ENCODE measurements at places on chromosomes 4 and X.
A peak's percentile ranks its signal among the peaks of the same experiment; 100 is the strongest.

- DNase-seq: no peak
These were observed 76.8 kb downstream of the CFAP299 start for GRCh38 chr4:80412322-80412721.

DNA sequence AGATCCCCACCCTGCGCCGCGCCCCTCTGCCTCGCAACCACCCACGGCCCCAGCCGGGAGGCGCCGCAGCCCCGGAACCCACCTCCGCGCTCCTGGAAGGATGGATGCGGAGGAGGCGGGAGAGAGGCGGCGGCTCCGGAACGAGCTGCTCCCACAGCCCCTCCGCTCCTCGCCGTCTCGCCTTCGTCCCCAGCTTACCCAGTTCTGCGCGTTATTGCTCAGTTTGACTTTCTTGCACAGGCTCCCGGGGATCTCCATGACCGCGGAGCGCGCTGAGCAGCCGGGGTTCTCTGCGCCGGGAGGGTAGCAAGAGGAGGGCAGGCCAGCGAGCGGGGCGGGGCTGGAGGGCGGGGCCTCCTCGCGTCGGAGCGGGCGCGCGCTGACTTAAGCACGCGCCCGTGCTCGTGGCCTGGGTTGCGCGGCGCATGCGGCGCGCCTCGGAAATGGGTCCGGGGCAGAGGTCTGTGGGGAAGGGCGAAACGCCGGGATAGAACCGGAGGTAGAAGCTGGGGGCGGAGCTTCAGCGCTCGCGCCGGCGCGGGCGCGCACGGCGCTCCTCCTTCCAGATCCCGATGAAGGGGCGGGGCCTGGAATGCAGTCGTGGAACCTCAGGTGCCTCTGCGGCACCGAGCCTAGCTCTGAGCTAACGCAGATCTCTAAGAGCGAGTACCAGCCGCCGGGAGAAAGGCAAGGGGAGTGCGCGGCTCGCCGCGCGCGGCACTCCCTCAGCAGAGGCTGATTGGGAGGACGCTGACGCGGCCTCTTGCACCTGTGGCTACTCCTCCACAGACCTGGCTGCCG lies at the start of gene PAPSS1:
Gene PAPSS1, minus strand, starts transcription at position 313 of the 801 bp plus-strand sequence. Its CDS starts 55 bp downstream, at position 258.
- DNase-seq: peak; percentile 94

DNA sequence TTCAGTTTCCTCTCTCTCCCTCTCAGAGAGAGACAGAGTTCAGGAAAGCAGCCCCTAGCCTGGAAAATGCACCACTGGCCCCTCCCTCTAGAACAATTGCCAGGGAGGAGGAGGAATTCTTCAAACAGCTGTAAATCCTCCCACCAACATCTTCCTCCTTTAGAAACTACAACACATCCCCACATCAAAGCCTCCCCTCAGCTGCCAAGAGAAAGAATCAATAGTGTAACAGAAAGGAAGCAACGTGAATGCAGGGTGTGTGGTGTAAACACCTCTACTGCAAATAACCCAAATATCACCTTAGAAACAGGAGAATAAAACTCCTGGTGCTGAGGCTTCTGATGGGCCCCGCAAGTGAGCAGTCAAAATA lies 249.9 kb upstream of the GATB start:
- no peak for DNase-seq

- no peak for DNase-seq
These were observed 155.9 kb downstream of the STIM2 start for GRCh38 chr4:27016551-27016950.

DNA sequence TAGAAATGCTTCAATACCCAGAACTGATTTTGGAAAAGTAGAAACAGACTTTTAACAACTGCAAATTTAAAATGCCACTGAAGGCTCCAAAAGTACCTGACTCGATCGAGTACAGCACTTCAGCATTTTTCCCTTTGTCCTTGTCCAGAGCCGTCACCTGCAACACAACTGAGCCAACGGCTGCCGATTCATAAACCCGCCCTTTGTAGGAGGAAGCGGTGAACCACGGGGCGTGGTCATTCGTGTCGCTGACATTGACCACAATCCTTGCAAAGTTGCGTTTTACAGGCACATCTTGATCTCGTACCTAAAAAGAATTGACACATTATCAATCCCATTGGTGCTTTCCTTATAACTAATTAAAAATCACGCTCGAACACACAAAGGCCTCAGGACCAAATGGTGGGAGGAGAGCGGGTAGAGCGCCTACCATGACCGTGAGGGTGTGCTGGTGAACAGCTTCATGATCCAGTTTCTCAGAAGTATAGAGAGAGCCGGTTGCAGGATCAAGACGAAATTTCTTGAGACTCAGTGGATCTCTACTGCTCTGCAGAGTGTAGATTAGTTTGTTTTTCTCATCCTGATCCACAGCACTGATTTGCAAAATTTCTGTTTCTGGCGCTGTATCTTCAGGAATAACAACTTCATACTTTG lies 72.8 kb upstream of the MTNR1A start:
- no peak for DNase-seq

- peak; percentile 91 for DNase-seq
These were observed 20.2 kb downstream of the TMEM31 start for GRCh38 chrX:103730796-103731493.

DNA sequence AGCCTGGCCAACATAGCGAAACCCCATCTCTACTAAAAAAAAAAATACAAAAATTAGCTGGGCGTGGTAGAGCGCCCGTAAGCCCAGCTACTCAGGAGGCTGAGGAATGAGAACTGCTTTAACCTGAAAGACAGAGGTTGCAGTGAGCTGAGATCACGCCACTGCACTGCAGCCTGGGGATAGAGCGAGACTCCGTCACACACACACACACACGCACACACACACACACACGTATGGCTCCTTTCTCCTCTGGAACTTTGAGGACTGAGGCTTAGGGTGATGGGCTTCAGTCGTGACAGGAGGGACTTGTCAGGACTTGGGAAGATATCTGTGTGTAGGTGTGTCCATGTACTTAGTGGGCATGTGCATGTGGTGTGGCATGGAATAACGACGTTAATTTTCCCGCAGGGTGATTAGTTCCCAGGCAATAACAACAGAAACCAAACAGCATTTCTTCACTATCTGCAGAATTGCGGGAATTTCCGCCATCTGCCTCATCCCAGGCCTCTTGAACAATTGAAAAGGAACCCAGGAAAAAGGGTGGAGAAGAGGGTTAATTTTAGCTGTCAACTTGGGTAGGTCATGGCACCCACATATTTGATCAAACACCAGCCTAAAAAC lies 47.7 kb downstream of the RWDD4 start:
- no peak for DNase-seq

GRCh38 chrX:148609515-148610327 lies 109.3 kb downstream of the AFF2 start:
- no peak for DNase-seq

DNA sequence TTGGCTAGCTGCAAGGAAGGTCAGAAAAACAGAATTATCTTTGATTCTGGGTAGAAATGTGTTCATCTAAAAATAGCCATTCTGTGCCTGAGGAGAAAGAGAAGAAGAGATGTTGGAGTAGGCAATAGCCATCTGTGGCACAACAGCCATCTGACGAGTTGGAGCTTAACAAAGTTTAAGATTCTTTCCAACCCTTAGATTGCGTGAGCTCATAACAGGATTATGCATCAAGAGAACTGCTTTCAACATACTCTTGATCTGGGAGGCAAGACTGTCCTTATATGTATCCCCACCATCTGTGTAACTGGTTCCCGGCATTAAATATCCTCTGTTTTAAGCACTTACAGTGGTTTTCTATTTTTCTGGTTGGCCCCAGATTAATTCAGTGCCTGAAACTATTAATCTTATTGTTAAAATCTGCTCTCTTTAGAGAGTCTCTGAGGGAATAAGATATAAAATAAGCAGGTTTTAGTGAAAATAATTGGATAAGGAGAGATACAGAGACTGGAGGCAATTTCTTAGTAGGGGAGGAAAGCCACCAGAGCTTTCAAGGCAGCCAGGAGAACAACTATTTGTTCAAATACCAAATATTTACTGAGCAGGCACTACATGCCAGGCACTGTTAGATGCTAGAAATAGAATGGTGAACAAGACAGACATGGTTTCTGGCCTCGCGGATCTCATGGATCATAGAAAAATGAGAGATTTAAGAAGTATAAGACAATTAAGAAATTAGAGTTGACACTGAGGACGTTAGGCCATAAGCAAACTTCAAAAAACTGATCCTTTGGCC lies 398.0 kb downstream of the SMARCA1 start:
- DNase-seq: no peak

DNA sequence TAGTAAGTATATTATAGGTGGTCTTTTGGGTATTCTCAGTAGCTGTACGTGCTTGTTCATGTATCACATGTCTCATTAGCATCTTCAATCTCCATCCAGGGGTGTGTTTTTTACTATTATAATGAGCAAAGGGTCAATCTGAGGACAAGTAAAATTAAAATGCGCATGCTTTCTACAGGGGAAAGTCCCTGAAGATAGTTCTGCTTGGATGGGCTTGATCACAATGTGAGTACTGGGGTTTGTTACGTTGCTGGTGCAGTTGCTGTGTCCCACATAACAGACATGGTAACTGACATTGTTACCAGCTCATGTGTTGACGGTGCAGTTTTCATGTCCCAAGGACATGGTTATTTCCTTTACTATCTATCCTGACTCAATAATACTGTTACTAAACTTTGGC lies 65.9 kb downstream of the UCHL1 start:
- no peak for DNase-seq

GRCh38 chr4:185318679-185319078 lies 77.0 kb downstream of the LRP2BP start:
- no peak for DNase-seq

GRCh38 chr4:74267998-74268606 lies 40.2 kb upstream of the EPGN start:
- DNase-seq: peak; percentile 43

GRCh38 chr4:118033148-118034052 lies 886 bp upstream of the NDST3 start:
- no peak for DNase-seq

DNA sequence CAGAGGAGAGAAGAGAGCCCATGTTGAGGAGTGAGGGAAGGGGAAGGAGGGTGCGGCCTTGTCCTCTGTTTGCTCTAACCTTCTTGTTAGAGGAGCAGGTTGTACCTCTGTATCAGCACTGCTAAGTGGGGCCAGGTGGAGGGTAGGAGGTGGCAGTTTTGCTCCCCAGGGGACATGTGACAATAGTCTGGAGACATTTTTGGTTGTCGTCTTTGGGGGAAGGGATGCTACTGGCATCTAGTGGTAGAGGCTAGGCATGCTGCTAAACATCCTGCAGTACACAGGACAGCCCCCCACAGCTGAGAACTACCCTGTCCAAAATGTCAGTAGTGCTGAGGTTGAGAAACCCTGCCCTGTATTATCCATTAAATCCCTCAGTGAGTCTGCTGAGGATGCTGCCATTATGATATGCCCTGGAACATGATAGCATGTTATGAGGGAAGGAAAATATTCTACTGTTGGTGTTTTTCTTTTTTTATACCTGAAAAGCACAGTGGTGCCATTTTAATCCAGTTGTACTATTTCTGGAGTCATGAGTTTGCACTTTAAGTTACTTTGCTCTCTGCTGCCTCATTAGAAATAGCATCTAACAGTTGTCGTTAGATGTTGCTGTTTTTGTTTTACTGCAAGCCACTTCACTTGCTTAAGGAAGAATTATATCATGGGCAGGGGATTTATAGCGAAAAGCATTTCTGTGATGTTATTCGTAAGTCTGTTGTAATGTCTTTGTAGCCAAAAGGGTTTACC lies 90.6 kb downstream of the LRP2BP start:
- peak; percentile 42 for DNase-seq

GRCh38 chrX:98194036-98194435 lies 1310.3 kb downstream of the RPA4 start:
- DNase-seq: no peak

GRCh38 chrX:72094894-72095293 lies 36.8 kb downstream of the RTL5 start:
- peak; percentile 85 for DNase-seq

GRCh38 chr4:134421734-134422133 lies 220.1 kb upstream of the PABPC4L start:
- no peak for DNase-seq

GRCh38 chrX:137033774-137034507 lies at the start of gene GPR101:
GPR101 (minus strand) TSS chrX:137033995; CDS start chrX:137031674, 2,321 bp downstream.
- no peak for DNase-seq

DNA sequence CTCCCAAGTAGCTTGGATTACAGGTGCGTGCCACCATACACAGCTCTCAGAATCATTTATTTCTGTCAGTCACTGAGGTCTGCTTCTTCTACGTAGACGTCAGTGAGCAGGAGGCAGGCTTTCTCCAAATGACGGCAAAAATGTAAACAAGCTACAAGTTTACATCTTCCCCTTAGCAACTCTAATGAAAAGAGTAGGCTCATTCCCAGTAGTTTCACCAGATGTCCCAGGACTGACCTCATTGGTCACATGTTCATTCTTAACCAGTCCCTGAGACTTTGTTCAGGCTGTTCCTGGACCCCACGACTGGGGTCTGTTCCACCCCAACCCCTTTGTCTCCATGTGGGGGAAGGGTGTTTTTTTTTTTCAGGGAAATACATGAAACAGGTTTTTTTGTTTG lies 67.1 kb downstream of the TENM3 start:
- no peak for DNase-seq

DNA sequence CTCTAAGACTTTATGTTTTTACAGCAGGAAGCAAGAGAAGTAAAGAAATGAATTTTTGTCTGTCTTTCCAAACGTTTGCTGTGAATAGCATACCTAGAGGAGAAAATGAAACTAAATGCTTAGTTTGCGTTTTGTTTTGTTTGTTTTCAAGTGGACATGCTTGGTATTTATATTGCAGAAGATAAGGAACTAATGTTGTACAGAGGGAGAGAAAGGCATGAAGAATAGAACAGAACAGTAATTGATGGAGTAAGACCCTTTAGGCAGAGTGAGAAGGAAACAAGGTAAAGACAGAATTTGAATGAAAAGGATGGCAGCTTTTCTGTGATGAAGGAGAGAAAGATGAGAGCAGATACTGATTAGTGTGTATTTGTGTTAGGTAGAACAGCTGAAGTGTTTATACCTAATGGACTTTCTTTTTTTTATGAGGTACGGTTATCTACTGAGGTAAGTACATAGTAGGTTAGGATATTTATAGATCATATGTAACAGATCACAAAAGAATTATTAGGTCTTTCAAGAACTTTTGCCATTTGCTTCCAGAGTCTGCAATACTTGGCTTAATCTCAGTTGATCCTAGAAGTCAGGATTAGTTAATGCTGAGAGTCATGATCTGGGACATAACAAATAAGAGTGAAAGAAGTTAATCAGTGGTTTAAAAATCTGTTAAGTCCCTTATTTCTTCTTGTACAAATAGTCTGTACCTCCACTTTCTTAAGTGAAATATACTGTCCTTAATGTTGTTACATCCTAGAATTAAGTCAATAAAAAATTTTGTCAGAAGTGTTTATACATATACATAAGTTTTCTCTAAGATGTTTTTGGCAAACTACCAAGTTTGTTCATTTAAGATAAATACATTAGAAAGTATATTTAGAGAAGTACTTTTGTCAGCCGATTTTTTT lies 36.8 kb downstream of the FABP2 start:
- no peak for DNase-seq

DNA sequence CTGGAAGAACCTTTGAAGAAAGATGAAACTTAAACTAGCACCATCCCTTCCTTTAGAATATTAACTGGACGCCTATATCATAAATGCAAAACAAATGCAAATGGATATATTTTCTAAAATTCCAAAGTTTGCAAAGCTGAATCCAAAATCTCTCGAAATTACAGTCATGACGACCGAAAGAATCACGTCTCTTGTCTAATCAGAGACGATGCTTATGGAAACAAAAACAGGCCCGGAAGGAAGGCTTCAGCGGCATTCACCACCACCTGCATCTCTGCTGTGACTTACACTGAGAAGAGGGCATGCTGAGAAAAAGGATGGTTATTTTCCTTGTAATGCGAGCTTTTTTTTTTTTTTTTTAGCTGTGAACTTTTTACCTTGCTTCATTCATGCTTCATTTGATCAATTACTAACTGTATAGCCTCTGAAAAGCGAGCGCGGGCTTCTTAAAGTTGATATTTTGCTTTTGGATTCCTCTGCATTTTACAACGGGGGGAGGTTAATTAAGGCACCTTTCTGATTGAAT lies 209.3 kb downstream of the SOWAHB start:
- no peak for DNase-seq
